Activated CD4-positive, alpha-beta T cell treated with anti-CD3 and anti-CD28 coated beads, Interleukin-2, amount 50 U/mL, for 1 hour (primary cell): ENCODE measurements at places on chromosomes 13 and 19.
A peak's percentile ranks its signal among the peaks of the same experiment; 100 is the strongest.

GRCh38 chr13:33367926-33368325 lies 82.4 kb upstream of the STARD13 start:
- DNase-seq, result no peak

DNA sequence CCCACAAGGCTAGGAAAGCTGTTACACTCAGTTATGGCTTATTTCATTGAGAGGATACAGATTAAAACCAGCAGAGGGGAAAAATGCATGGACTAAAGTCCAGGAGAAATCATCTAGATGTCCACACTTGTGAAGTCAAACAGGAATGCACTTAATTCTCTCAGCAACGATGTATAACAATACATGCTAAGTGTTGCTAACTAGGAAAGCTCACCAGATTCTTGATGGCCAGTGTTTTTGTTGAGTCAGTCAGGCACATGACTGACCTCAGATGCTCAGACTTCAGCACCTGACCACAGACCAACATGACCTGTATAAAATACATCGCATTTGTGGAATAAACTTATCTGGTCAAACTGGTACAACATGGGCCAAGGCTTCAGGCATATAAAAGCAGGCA lies 470.2 kb upstream of the PRR20A start:
- DNase-seq, result no peak

DNA sequence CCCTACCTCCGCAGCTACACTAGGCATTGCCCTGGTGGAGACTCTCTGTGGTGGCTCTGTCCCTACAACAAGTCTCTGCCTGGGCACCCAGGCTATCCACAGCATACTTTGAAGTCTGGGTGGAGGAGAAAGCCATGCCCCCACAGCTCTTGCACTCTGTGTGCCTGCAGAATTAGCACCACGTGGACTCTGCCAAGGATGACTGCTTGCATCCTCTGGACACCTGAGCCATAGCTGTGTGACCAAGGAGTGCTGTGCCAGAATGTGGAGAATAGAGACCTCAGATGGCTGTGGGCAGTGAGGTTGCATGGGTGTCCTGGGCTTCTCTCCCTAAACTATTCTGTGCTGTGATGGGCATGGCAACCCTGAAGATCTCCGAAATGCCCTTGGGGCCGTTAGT lies 21.2 kb upstream of the MCF2L start:
- DNase-seq, result no peak

DNA sequence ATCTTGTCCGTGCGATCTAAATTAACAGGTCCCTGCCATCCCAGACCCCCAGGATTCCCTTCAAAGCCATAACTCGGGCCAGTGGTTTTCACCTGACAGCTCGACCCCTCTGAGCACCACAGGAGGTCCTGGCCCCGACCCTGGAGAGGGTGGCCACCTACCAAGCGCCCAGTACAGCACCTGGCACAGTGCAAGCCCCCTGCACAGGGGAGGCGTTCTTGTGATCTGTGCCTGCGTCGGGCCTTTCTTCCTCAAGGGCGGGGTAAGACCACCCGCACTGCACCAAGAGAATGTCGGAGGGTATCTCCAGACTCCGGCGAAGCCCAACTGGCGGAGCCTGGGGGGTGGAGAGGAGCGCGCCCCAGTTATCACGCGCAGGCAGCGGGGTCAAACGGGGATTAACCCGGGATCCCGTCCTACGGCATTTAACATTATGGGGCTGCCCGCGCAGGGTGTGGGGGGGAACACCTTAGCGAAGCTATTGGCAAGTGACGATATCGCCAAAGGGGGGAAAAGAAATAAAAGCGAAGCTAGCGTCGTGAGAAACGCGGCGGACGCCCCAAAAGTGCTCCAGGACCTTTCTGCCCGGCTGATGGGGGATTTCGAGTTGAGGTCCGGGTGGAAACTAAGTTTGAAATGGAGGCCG lies 1.3 kb upstream of the HNRNPL start:
- peak; percentile 20 for DNase-seq

DNA sequence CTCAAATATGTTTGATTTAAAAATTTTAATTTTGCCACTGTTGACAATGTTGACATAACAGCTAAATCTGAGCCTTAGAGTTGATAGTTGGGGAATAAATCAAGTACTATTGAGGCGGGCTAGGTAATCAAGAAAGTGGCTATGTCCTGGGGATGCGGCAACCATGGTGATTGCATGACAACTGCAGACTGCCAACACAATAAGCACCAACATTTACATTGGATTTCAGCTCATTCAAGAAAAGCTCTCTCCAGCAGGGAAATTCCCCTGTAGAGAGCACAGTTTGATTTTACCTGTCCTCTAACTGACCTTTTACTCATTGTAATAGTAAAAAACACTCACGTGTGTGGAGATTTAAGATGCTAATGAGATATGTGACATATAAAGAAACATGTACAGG lies 63.1 kb downstream of the ZNF100 start:
- DNase-seq, result no peak

GRCh38 chr13:38223089-38223488 lies 126.6 kb upstream of the UFM1 start:
- DNase-seq, result no peak

GRCh38 chr13:71171740-71172139 lies 695.3 kb downstream of the DACH1 start:
- no peak for DNase-seq

DNA sequence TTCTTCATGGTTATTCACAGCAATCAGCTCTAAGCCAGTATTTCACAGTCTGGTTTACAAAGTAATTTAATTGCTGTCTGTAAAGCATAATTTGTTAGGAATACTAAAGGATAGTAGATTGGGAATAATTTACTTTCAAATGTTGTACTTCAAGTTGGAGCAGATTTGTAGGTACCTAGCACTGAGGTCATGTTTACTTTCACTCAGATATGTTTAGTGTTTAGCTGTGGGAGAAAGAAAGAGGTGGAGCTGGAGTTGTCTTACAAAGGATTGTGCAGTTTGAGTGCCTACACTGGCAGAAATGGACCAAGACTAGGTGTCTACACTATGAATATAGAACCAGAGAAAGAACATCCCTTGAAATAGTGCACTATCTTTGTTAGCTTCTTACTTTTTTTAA lies 464.6 kb downstream of the PCDH9 start:
- no peak for DNase-seq

DNA sequence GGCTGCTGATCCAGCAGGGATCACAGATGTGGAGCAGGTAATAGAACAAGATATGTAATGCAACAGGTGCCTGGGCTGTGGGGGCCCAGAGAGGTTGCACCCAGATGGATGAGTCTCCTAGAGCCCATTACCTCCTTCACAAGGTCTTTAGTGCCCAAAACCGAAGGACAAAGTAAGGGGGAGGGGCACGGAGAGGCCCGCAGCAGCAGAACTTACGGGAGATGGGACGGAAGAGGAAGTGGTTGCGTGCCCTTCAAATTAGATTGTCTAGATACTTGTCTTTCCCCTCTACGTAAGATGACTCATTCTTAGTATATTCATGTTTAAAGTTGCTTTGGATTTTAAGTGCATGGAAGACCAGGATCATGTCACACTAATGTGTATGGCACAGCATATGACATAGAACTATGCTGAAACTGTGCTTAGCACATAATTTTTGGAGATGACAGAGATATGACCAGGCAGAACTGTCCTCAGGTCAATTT lies 5.7 kb upstream of the MRPS31 start:
- DNase-seq, result peak; percentile 58

DNA sequence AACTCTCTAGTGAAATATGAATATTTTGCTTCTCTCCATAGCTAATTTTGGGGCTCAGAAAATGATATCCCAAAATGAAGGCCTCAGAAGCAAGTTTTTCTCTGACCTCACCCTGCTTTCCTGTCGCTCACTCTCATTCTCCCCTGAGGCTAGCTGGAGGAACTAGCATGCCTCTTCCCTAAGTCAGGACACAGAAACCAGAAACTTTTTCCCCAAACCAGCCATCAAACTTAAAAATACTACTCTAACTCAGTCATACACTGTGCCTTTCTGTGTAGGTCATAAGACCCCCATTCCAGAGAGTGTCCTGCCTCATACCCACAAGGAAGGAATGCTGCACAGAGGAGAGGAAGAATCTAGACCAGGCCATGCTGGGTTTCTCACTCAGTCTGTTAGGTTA lies 329.6 kb downstream of the PCDH20 start:
- no peak for DNase-seq

DNA sequence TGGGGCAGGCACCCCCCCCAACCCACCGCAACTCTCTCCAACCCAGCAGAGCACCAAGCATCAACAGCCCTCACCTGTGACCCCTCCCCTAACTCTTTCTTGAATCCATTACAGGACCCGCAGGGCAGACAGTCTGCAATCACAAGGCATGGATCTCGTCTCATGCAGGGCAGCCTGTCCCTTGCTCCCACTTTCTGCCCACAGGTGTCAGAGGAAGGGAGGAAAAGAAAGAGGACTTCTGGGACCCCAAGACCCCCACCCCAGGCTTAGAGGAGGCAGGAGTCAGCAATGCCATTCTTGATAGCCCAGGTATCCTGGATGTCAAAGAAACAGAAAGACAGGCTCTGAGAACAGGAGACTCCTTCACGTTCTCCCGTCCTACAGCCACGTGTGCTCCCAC lies 47.4 kb upstream of the TUBGCP3 start:
- DNase-seq, result no peak

GRCh38 chr13:44719857-44720671 lies 143.9 kb upstream of the TSC22D1 start:
- DNase-seq, result no peak

GRCh38 chr19:16773259-16773658 lies 53.6 kb downstream of the NWD1 start:
- no peak for DNase-seq

DNA sequence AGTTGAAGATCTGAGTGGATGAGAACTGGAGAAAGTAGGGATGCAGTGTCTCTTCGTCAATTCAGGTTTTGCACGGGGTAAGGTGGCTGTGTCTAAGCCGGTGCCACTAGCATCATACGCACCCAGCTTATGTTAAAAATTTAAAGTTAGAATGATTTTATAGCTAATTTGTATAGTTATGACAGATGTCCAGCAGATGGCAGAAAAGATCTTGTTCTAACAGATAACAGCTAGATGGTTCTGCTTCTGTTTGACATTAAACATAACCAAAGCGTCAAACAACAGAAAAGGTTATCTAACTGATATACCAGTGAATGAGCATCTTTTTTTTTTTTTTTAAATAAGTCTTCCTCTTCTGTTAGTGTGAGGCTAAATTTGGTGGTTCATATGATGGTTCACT lies 18.8 kb upstream of the EDDM13 start:
- no peak for DNase-seq

DNA sequence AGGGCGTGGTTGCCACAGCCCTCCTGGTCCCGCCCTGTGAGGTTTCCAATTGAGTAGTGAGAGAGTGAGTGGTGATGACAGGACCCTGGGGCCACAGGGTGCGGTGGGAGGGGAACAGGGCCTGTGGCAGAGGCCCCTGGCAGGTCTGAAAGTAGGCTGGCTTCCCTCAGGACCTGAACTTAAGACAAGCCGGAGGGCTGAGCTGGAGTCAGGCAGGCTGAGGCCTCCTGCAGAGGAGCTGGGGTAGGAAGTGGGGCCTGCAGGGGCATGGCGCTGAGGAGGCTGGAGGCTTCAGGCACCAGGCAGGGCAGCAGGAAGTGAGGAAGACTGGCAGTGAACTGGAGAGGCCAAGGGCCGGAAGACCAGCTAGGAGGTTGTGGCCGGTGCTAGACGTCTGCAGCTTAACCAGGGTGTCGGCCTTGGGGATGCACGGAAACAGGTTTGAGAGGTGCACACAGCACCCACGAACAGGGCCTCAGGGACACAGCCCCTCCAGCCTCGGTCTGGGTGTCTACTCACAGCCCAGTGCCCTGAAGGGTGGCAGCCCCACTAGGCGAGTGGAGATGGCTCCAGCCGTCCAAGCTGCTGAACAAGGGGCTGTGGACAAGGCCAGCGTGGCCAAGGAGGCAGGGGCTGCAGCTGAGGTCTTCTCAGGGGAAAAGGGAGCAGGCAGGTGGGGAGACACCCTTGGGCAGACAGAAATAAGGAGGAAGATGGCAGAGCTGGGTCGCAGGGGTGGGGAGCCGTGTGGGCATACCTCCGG lies 17.8 kb downstream of the POP4 start:
- DNase-seq, result no peak

DNA sequence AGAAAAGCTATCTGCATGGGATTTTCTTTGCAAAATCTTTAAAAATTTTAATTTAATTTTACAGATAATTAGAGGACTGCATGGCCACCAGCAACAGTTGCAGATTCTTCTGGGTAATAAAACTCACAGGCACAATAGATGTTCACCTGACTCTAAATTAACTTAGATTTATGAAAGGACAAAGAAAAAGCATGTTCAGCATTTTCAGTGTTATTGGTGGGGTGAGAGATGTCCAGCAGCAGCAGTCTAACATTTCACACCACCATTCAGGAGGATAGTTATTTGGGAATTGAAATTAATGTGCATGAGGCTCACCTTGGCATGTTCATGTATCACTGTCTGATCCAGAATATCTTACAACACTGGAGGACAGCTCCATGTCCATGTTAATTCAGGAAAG lies 74.0 kb downstream of the SCGB2B2 start:
- no peak for DNase-seq

GRCh38 chr19:31718898-31719297 lies 369.7 kb upstream of the TSHZ3 start:
- DNase-seq, result no peak

GRCh38 chr13:106565127-106565775 lies 2.7 kb downstream of the ARGLU1 start:
- DNase-seq, result no peak

- peak; percentile 11 for DNase-seq
Observed at GRCh38 chr13:43879755-43880181, at the start of gene LACC1. TSS of gene LACC1 (plus strand) at chr13:43879904. CDS start at chr13:43880986, 1,082 bp downstream.

GRCh38 chr13:34346626-34347025 lies 528.7 kb downstream of the RFC3 start:
- no peak for DNase-seq

DNA sequence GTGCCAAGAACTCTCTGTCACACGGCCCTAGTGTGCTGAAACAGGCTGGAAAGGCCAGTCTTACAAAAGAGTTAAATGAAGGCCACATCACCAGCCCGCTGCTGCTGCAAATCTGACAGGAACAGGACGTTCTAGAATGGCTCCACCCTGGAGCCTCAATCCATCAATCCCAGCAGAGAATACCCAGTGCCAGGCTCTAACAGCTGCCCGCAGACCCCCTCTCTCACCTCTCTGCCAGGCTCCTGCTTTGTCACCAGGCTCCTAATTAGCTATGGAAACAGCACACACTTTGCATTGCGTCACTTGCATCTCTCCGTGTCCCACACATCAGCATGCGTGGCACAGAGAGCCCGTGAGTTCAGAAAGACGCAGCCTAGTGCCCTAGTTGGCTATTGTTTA lies 314.1 kb downstream of the FOXO1 start:
- no peak for DNase-seq

- peak; percentile 86 for DNase-seq
Observed at GRCh38 chr19:511101-511851, 4.0 kb downstream of the TPGS1 start.

GRCh38 chr13:112869202-112870050 lies 99.6 kb upstream of the MCF2L start:
- DNase-seq, result no peak

- DNase-seq, result no peak
Observed at GRCh38 chr19:53809518-53810186, 14.5 kb downstream of the NLRP12 start.
